ENCODE measurements at places on chromosomes 12 and 14.

GRCh38 chr14:63475761-63476160, 67.4 kb downstream of the PPP2R5E start:
- DNase-seq, result no peak

DNA sequence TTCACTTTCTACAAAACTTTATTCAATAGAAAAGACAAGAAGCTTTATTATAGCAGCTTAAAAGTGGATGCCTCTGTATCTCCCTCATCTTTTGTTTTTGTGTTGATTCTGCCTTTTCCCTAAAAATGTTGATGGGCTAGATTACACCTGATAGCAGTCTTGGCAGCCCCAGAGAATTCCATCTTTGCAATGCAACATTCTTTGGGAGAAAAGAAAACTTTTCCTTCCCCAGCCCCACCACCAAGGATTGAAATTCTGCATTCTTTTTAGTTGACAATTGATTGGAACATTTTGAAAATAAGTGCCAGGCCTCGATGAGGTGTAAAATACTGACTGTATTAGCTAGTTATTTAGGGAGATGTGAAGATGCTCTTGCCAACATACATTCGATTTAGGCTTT, 306.8 kb upstream of the G2E3 start:
- no peak for DNase-seq

- DNase-seq, result no peak
Observed at GRCh38 chr12:50201987-50202521, 34.9 kb upstream of the CERS5 start.

- no peak for DNase-seq
Observed at GRCh38 chr12:2644683-2645405, 149.9 kb upstream of the FKBP4 start.

DNA sequence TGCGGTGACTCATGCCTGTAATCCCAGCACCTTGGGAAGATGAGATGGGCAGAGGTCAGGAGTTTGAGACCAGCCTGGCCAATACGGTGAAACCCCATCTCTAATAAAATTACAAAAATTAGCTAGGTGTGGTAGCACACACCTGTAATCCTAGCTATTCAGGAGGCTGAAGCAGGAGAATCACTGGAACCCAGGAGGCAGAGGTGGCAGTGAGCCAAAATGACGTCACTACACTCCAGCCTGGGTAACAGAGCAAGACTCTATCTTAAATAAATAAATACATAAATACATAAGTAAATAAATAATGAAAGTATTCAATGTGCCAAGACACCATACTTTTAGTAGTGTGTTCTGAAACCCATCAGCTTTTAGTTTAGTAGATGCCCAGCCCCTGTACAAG, 308.1 kb upstream of the FLRT2 start:
- DNase-seq, result no peak

DNA sequence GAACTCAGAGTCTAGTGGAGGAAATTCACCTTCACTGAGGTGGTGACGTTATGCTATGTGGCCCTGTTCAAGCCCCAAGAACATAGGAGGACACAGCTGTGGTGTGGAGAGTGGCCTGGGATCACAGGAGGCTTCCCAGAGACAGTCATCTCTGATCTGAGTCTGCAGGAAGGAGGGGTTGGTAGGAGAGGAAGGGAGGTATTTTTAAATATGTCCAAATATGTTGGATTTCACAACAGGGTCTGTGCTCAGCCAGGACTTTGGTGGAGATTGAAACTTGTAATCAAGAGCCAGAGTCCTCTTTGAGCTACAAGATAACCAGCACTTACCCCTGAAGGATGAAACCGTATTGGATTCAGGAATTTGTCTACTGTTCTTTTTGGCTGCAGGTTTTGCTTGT, 26.4 kb upstream of the MED13L start:
- no peak for DNase-seq

- no peak for DNase-seq
Observed at GRCh38 chr12:25106818-25107217, 88.1 kb downstream of the DNAI7 start.

DNA sequence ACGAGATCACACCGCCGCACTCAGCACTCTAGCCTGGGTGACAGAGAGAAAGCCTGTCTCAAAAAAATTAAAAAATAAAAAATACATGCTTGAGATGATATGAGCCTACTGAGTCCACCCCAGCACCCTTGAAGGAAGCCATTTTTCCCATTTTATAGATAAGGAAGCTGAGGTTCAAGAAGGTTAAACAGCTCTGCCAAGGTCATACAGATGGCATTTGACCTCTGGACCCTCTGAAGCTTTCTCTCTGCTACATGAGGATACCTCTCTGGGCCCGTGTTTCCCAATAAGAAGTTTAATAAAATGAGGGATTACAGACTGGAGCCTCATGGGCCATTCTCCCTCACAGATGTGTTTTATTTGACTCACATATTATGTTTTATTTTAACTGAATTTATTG, 53.9 kb upstream of the PNMA1 start:
- DNase-seq, result no peak

DNA sequence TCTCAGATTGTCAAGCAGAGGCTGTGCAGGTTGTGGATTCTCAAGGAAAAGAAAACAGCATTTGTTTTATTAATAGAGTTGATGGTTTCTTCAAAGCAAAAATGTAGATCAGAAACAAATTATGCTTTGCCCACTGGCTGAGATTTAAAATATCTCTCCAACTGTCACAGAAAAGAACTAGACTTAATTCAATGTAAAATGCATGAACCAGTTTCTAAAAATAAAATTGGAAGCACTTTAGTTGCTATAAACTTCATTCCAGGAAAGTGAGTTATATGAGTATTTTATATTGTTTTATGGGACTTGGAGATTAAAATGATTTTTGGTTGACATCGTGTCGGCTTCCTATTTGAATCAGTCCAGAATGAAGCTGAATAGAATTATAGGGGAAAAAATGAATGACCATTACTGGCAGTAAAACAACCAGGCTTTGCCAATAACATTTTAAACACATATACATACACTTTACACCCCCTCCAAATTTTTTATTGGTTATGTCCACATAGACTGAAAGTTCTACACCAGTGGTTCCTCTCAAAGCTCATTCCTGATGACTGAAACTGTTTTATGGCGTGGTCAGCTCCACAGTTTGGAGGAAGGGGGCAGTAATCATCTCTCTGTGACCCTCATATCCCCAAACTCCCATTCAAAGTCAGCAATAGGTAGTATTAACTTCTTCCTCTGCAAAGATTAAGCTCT, 55.5 kb upstream of the DAAM1 start:
- no peak for DNase-seq

GRCh38 chr12:132651444-132652100, 33.0 kb downstream of the P2RX2 start:
- no peak for DNase-seq

DNA sequence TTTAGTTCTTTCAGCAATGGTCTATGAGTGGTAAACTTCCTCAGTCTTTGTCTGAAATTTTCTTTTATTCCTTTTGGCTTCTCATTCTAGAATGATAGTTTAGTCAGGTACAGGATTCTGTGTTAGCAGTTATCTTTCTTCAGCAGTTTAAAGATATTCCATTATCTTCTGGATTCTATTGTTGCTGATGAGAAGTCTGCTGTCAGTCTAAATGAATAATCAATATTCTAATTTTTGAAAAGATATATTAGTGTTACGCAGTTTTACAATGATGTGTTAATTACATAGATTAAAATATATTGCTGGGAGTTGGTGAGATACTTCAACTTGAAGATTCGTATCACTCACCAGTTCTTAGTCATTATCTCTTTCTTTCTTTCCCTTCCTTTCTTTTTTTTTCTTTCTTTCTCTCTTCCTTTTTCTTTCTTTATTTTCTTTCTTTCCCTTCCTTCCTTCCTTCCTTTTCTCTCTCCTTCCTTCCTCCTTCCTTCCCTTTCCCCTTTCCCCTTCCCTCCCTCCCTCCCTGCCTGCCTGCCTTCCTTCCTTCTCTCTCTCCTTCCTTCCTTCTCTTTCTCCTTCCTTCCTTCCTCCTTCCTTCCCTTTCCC, 17.8 kb downstream of the CACNA1C start:
- DNase-seq, result no peak

DNA sequence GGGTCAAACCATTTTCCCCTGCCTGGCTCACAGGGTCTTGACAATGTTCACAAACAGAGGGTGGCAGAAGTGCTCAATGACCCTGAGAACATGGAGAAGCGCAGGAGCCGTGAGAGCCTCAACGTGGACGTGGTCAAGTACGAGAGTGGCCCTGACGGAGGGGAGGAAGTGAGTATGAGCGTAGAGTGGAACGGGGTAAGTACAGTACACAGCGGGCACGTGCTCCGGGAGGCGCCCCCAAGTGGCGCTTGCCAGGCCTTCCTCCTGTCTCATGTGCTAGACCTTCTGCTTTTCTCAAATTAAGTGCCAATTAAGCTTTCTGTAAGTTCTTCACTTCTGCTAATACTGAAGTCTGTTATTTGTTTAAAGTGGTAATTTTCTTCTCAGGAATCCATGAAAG, 35.9 kb downstream of the XRCC3 start:
- DNase-seq, result no peak

DNA sequence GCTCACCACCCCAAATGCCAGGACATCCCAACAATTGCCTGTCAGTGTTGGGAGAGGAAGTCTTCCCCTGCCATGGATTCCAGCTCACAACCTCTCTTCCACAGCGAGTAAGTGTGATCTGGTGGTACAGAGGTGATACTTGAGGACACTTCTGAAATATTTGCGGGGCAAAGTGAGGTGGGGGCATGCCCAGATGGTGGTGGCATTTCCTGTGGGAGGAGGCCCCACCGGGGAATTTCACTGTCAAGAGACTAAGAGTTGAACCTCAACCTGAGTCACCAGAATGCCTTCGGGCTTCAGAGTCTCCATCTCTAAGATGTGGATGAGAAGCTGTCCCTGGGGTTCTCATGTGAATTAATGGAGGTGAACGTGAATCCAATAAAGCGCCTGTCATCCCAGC, 122.3 kb upstream of the RFLNA start:
- DNase-seq, result no peak

GRCh38 chr14:31508135-31508534, 20.3 kb upstream of the GPR33 start:
- no peak for DNase-seq

DNA sequence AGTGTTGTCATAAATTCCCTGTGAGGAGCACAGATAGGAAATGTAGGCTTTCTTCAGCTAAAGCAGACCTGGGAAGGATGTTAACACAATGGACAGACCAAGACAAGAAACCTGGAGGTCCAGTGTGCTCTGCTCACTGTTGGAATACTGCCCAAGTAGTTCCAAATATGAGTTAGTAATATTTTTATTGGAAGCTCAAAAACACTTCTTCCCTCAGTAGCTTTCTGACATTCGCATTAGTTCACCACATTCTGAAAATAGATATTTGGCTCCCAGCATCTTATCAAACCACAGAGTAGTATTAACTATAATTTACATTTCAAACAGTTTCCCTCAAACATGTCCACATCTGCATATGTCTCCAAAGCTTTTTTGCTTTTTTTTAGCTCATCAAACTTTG, 74.8 kb upstream of the PYGL start:
- no peak for DNase-seq

DNA sequence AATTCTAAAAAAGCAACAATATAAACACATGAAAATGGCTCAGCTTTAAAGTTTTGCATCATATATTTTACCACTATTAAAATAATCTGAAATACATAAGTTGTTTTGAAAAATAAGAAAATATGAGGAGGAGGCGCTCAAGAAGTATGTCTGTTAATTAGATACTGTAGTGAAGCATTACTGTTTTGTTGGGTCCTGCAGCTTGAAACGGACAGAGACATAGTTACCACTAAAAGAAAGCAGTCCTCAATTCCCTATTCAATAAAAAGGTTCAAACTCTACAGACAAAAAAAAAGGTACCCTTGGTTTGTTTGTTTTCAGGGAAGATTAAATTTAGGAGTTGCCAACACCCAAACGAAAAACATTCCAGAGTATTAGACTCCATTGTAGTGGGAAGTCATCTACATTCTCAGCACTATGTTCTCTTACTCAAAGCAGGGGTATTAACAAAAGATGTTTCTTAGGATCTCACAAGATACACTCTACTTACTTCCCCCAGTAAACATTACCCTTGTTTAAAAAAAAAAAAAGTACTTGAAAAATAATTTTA, 3.0 kb downstream of the PAWR start:
- DNase-seq, result no peak

- DNase-seq, result no peak
Observed at GRCh38 chr12:45598761-45599160, 130.7 kb upstream of the ARID2 start.

- no peak for DNase-seq
Observed at GRCh38 chr14:58637391-58638230, at the start of gene DACT1. TSS of gene DACT1 (plus strand) at chr14:58637962. CDS start at chr14:58638203, 241 bp downstream.

GRCh38 chr12:67892259-67893021, 96.8 kb upstream of the IFNG-AS1 start:
- DNase-seq, result no peak

DNA sequence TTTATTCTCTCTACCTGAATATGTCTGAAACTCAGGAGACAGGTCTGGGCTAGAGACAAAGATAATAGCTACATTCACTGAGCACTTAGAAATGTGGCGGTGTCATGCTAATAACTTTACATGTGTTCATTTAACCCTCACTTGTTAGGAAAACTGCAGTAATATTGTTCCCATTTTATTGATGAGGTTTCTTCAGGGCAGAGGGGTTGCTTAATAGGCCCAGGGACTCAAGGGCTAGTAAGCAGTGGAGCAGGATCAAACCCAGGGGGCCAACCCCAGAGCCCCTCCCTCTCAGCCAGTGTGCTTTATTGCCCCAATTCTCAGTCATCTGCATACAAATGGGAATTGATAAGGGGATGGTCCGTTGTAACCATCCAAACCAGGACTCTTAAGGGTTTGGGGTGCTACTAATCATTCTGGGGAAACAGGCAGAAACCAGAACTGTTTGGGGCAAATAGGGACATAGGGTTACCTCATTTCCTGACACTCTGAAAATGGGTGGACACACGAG, 142.8 kb upstream of the AMIGO2 start:
- DNase-seq, result no peak

DNA sequence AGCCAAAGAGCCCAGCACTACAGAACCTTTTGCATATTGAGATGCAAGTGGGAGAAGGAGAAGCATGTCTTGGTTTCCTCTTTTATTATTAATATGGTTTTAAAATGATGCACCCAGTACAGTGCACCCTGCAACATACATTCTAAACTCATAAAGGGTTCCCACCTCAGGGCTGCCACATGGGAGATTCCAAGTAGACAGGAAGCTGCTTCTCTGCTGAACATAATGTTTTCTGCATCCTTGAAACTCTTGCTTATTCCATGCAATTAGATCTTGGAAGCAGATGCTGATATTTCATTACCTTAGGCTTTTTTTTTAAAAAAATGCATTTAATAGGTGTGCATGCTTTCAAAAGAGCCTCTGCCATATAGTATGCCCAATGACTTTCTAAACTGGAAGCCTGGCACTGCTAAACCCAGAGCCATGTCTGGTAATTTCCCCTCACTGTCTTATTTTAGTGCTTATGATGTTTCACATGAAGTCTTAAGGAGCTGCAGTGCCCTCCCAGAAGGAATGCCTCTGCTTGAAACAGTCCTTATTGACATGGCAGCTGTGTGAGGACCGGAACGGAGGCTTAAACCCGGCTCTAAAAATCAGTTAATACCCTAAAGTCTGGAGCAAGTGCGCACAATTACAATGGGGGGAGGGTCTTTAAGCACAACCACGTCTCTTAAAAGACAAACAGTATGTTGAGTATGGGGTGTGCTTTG, 2.0 kb upstream of the SIX1 start:
- DNase-seq, result no peak

GRCh38 chr14:101030586-101030985, 127.1 kb upstream of the RTL1 start:
- no peak for DNase-seq
